ENCODE measurements at places on chromosomes 5 and 9. TPM values are rescaled to one million over a fixed set of nuclear protein-coding genes. Genes with fewer than 3 reads are reported as not detected.

SLC6A3 gene
- polyA plus RNA-seq, result 0.60 TPM

IFNK gene
- polyA plus RNA-seq, result not detected

HMCN2 gene
- polyA plus RNA-seq, result 0.98 TPM

IFNA21 gene
- polyA plus RNA-seq, result not detected

CATSPER3 gene
- polyA plus RNA-seq, result 1.7 TPM

GRM6 gene
- 1.9 TPM for polyA plus RNA-seq

Data from left kidney (tissue), 8 donors.